Mesendoderm (in vitro differentiated cells): ENCODE measurements at places on chromosomes 6 and 20.

GRCh38 chr6:25414168-25414567 lies 135.0 kb downstream of the CARMIL1 start:
- no peak for DNase-seq

DNA sequence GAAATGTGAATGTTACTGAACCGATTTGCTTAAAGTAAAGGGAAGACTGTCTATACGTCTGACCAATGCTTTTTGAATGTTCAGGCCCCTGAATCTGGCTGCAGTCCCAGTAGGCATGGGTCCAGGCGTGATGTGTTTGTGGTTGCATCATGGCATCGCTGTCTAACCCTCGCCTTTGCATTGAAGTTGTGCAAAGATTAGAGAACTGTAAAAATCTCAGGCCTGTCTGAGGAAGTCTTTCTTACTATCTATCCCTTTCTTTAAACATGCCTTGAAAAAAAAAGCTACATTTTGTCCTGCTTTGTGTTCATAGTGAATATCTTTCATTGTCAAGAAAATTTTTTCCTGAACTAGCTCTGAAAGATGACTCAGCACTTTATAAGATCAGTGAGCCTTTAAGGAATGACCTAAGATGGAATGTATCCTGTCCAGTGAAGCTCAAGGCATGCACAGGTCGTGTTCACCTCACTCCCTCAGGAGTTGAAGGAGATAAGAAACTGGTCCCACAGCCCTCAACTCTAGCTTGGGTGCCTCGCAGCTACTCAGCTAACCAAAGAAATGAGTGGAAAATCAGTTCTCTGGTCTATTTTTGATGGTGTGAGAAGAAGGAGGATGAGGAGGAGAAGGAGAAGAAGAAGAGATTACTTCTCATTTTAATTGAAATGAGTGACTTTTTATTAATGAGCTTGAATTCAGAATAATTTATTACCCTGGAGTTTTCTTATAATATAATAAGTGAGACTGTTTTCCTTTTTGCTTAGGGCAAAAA lies 48.6 kb downstream of the TPD52L1 start:
- DNase-seq = peak; percentile 36

- peak; percentile 51 for DNase-seq
Measured at GRCh38 chr20:7980332-7981046, 39.1 kb downstream of the TMX4 start.

- DNase-seq = no peak
Measured at GRCh38 chr20:53494753-53495152, 98.9 kb downstream of the ZNF217 start.

DNA sequence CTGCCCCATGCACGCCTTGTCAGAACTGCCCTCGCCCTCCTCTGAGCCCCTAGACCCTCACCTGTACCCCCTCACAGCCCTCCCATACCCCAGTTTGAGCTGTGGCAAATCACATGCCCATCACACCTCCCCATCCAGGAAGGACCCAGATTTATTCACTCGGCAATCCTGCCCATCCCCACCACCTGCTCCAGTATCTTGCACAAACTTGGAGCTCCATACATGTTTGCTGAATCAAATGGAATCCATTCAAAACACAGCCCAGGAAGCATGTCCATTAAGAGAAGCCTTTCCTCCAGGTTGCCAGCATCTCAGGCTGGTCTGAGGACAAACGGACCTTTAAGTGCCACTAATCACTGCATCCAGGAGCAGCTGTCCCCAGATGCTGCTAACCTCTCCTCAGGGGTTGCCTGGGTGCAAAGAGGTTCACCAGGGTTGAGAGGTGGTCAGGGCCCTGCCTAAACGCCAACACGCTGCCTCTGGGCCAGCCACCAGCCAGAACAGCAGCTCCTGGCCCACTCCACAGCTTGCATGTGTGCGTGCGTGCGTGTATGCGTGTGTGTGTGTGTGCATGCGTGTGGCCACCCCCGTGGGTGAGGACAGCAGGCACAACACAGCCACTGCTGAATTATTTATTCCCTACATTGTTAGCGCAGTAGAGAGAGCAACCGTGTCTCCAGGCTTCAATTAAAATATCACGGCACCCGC lies 31.0 kb downstream of the GRM4 start:
- no peak for DNase-seq

- DNase-seq = no peak
Measured at GRCh38 chr20:23047001-23047737, 2.3 kb downstream of the THBD start.

GRCh38 chr20:49385465-49385864 lies 97.0 kb downstream of the KCNB1 start:
- peak; percentile 72 for DNase-seq

DNA sequence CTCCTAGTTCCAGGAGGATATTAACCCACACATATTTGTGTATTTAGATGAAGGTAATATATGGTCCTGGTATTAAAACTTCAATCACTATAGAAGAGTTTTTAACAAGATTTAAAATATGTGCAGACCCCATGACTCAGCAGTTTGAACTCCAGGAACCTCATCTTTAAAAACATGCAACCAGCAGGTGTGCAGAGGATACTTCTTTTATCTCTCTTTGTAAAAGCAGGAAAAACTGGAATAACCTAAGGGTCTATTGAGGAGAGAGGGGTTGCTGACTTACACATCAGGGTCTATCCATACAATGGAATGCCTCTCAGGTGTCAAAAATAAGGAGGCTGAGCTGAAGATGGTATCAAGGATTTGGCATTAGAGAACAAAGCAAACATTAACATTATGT lies 36.9 kb upstream of the TFAP2C start:
- peak; percentile 69 for DNase-seq

- DNase-seq = no peak
Measured at GRCh38 chr6:23989885-23990533, 136.0 kb upstream of the NRSN1 start.

DNA sequence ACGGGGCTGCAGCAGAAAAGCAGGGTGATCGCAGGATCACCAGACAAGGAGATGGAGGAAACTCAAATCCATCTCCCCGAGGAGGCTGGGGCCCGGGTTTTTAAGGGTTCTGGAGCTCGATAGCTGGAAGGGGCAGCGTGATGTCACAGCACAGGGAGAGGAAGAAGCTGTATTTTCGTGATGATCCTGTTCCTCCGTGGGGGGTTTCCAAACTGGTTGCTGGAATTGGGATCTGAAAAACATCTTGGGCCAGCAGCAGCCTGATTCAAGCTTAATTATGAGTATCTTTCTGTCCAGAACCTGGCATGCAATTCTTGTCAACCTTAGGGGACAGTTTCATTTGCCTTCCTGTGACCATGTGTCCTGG lies 4.1 kb downstream of the CST7 start:
- no peak for DNase-seq

- DNase-seq = no peak
Measured at GRCh38 chr20:40746251-40746650, 57.2 kb upstream of the MAFB start.

GRCh38 chr6:70838907-70839285 lies 118.0 kb downstream of the B3GAT2 start:
- no peak for DNase-seq

DNA sequence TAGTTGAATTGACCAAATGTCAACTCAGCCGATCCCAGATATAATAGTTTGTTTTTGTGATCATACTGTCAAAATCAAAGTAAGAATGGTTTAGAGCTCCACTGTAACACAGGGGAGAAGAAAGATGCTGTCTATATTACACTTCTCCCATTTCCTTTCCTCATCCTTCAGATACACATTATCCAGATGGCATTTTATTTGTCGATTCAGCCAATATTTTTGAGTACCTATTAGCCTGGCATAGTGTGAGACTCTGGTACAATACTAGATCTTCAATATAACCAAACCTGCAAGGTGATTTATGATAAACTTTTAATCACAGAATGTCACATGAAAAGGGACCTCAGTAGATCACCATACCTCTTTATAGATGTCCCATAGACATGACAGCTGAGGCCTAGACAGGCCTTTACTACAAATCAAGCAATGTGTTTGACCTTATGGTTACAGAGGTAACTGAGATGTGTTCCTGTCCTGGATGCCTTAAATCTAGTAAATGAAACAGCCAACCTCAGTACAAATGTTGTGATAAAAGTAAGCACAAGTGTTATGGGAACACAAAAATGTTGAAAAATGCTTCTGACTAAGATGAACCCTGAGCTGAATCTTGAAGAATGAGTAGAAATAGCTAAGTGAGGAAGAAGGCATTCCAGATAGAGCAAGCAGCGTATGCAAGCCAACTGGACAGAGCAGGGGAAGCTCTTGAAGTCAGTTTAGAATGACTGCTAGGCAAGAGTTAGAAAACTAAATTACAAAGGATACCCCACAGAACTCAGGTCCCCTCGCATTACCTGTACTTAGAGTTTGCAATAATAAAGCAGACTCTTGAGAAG lies 1.9 kb downstream of the FBXO9 start:
- DNase-seq = no peak

DNA sequence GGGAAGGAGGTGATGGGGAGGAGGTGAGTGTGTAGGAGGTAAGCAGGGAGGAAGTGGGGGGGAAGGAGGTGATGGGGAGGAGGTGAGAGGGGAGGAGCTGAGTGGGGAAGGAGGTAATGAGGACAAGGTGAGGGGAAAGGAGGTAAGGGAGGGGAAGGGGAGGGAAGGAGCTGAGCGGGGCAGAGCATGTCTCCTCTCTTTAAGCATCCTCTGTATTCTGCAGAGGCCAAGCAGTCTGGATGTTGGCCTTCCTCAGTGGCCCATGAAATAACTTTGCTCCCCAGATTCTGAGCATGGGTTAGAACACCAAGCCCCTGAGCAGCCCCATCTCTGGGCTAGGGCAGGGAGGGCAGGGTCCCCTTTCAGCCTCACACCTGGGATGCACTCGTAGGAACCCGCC lies 84.6 kb downstream of the EDN3 start:
- DNase-seq = no peak

DNA sequence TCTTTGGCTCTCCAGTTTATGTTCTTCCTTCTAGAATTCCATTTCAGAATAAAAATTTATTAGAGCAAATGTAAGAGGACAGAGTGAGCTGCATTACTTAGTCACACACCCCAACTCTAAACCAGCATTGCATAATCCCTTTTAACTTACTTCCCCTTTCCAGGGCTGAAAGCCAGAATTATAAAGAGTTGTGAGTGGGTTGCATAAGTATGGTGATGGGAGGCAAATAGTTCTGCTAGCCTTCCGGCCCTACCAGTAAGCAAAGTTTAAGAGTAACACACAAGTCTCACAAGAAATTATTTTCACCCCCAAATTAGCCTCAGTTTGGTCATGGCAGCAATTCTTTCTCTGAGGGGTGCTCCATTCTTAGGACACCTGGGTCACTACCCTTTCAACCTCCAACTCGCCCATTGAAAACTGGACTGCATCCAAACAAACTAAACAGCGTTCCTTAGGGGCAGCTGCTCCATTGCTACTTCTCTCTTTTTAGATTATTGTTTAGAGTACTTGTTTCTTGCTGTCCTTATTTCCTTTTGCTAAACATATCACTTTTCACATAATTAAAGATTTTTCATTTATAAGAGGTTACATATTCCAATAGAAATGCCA lies 1.6 kb downstream of the KIAA0408 start:
- peak; percentile 10 for DNase-seq

DNA sequence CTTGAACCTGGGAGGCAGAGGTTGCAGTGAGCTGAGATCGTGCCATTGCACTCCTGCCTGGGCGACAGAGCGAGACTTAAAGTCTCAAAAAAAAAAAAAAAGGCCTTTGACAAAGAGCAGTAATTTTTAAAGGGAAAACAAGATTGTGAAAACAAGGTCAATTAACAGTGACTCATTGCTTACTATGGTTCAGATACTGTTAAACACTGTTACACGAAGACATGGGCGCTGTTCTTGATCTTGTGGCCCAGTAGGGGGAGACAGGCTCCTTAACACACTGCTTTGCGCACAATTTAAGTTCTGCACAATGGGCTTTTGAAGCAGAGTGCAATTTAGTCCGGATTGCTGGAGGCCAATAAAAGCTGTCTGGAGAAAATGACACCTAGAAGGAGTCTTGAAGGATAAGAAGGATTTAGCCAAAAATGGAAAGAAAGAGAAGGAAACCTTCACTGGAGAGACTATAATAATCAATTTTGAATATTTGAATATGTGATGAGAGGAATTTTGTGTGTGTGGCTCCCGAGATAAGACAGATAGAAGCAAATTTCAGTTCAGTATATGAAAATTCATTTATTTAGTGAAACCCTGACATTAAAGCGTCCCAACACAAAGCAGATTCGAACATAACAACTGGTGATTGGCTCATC lies 6.0 kb upstream of the LATS1 start:
- DNase-seq = peak; percentile 66

DNA sequence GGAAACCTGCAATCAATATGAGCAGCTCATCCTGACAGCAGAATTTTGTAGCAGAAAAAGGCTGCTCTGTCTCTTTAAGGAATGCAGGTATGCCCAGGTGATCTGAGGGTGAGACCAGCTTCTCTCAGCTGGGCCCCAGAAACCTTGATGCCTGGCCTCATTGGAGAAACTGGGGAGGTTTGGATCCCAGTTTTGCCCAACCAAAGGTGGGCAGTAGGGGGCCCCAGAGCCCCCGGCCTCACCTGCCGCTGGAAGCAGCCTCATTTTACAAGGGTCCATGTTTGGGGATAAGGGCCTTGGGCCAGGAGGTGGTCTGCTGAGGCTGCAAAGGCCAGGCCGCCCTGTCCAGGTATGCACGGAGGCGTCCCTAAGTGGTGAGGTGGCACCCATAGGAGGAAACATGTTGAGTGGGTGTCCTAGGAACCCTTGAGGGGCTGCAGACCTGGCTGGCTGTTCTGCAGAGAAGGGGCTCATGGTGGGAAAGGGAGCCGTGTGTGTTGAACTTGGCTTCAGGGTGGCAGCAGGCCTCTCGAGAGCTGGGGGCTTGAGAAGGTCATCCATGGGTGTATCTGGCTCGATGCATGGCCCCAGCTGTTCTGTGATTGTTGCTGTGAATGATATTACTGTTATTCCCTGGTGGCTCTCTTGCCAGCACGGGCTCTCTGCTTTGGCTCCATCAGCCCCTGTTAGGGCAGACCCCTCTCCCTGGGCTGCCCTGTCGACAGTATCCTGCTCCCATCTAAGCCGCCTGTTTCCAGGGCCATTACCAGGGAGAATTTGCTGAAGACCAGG lies 208.4 kb downstream of the CDH4 start:
- DNase-seq = no peak

DNA sequence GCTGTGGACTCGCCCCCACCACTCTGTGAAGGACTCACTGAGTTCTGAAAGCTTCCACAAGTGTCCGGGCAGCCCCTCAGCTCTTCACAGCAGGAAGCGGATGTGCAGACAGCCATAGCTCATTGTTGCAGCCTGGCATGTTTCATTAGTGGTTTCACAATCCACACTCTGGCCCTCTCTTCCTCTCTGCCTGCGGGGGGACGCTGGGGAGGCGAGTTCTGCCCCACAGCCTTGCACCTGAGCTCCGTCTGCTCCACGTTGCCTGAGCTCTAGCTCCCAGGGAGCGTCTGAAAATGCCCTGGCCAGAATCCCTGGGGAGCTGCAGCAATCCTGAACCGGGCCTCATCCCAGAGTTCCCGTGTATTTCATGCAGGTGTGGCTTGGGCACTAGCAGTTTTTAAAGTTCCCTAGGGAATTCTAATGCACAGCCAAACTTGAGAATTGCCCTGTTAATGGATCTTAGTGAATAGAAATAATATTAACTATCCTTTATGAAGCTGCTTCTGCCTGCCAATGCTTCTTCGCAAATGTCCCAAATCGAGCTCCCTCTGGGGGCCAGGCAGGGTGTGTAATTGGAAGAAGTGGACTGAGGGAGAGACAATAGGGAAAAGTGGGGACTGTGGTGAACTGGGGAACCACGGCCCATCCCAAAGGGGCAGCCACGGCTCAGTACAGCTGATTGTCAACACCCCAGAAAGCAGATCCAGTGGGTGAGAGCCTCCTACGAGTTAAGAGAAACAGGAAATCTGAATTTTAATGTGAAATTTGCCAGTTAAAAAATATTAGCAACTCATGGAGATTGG lies 51.5 kb downstream of the CTCFL start:
- no peak for DNase-seq

GRCh38 chr6:133621751-133622150 lies 267.2 kb upstream of the TCF21 start:
- DNase-seq = no peak

GRCh38 chr20:33162753-33163152 lies 5.2 kb upstream of the BPIFA2 start:
- no peak for DNase-seq
